Ecto neural progenitor cell (in vitro differentiated cells): ENCODE measurements at places on chromosomes 1 and 21.

DNA sequence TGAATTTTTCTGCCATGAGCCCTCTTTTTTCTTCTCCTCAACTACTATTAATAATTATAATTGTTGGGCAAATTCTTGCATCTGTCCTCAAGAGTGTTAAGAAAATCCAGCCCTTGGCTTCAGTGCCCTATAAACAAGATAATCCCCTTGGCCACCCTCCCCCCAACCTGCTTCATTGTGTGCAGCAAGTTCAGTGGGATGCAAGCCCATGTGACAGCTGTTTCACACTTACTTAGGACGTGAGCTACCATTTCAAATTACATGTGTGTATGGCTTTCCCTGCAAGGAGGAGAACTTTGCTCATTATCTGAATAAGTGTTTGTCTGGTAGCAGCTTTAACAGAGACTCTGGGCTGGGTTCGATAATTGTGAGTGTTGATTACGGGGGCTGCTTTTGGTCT, 276.2 kb downstream of the CACNA1E start:
- DNase-seq, result no peak

DNA sequence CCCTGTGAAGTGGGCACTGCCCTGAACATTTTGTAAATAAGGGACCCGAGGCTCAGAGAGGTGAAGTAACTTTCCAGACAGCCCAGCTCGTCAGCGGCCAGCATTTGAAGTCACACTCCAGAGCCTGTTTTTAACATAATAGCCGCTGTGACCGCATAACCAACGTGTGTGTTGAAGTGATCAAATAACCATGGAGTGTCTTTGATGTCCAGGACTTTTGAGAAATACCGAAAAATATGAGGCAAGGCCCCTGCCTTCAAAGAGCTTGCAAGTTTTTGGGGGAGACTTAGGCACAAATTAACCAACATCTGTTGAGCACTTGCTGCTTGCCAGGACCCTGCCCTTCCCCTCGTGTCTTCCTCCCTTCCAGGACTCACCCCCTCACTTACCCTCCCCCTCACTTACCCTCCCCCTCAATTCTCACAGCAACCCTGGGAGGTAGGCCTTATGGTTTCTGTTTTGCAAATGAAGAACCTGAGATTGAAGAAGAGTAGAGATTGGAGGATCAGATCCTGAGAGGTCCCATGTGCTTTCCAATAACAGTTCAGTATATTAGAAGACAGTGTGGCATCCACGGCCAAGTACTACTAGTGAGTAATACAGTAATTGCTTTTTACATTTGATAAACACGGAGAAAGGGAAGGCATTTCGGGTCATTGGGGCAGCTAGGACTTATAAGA, 1.3 kb upstream of the SLC16A1 start:
- DNase-seq, result no peak

- peak; percentile 88 for DNase-seq
These were observed 10.0 kb downstream of the SLX9 start for GRCh38 chr21:44949779-44950198.

- DNase-seq, result no peak
These were observed 1.1 kb downstream of the CHML start for GRCh38 chr1:241638909-241639622.

DNA sequence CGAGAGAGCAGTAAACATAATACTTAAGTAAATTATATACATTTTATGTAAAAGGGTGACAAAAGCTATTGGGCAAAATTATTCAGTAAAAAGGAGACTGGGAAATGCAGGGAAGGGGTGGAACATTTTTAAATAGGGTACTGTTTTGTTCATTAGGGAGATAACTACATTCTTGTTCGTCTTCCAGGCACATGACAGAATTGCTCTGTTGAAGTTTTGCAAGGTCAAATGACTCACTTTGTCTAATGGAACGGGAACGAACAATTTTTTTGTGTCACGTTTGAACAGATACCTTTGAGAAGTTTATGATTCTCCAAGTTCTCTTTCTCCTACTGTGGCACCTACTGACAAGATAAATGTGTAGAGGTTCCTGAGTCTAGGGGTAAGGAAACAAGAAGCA, 382.3 kb upstream of the ZRANB2 start:
- DNase-seq, result no peak

DNA sequence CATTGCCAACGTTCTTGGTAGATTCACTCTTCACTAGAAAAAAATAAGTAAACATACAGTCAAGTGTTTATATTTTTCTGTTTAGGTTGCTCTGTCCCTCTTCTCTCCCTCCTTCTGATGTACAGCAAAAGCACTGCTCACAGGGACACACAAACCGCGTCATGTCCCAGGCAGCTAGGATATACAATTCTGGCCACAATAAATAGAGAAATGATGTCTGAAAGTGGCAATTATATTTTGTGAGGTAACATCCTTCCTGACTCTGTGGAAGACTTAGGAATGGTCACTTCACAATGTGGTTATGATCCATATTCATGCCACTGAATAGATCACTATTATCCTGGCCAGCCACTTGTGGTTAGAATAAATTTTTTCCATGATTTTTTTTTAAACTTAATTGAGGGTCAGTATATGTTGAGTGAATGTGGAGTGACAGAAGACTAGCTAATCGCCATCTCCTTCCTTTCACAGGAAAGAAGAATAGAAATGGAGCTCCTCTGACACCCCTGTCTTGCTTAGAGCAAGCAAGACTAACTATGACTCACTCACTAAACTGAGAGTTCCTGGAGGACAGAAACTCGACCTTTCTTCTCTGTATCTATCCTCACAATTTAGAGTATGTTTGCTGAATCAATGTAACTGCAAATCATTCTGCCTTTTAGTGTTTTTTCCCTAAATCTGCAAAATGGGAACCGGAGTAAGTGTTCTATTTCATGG, 54.0 kb downstream of the ZNHIT6 start:
- no peak for DNase-seq
